ENCODE measurements at places on chromosomes 5 and 9.

- no peak for DNase-seq
These were observed 81.0 kb downstream of the SHB start for GRCh38 chr9:37988041-37988440.

- no peak for DNase-seq
These were observed 281.5 kb upstream of the SLC24A2 start for GRCh38 chr9:20070336-20070735.

GRCh38 chr9:81592887-81593266, 96.5 kb downstream of the TLE1 start:
- DNase-seq = no peak

DNA sequence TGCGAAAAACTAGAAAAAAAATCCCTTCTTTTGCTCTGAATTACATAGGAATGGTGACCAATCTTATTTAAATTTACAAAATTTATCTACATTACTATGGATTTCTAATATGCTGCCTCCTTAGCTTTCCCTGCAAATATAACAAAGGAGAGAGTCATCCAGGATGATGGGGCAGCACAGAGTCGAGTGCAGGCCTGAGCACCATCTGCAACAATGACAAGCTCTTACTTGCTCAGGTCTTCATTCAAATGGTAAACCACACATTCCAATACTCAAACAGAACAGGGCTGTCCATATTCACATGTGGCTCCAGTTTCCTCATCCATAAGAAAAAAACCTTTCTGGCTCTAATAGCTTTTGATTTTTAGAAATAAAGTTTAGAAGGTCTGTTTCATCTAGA, 33.5 kb upstream of the ZNF354B start:
- DNase-seq = no peak

DNA sequence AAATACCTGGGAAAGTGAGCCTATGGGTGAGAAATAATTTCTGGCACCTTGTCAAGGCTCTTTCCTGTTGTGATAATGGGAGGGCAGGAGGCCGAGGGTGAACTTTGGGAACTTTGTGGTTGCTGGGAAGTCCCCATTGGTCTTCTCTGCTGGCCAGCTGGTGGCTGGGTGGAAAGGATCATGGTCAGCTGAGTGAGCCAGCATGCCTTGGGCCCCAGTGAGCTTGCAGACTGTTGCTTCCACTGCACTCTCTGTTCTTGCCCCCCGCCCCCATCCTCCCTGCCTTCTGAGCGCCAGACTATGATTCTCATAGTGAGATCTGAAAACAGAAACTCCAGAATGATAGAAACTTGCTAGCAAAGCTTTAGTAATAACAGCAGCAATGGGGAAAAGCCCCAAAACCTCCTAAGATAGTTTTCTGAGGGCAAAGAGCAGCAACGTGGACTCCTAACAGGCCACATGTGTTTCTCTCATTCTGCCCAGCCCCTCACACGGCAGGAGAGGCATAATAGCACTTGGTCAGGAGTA, 139.2 kb upstream of the SMARCA2 start:
- peak; percentile 90 for DNase-seq

DNA sequence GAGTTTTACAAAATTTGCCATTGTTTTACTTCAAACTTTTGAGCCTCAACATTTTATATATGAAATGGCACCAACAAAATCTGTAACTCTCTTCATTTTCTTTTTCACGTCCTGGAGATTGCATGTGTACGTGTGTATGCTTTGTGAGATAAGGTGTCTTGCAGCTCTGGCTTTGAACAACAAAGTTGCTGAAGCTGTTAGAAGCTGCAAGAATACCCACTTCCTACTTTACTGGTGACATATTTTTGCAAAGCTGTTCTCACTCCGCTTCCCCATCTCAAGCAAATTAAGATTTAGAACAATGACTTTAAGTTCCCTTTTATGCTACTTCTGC, 41.8 kb downstream of the FYB1 start:
- peak; percentile 75 for DNase-seq

DNA sequence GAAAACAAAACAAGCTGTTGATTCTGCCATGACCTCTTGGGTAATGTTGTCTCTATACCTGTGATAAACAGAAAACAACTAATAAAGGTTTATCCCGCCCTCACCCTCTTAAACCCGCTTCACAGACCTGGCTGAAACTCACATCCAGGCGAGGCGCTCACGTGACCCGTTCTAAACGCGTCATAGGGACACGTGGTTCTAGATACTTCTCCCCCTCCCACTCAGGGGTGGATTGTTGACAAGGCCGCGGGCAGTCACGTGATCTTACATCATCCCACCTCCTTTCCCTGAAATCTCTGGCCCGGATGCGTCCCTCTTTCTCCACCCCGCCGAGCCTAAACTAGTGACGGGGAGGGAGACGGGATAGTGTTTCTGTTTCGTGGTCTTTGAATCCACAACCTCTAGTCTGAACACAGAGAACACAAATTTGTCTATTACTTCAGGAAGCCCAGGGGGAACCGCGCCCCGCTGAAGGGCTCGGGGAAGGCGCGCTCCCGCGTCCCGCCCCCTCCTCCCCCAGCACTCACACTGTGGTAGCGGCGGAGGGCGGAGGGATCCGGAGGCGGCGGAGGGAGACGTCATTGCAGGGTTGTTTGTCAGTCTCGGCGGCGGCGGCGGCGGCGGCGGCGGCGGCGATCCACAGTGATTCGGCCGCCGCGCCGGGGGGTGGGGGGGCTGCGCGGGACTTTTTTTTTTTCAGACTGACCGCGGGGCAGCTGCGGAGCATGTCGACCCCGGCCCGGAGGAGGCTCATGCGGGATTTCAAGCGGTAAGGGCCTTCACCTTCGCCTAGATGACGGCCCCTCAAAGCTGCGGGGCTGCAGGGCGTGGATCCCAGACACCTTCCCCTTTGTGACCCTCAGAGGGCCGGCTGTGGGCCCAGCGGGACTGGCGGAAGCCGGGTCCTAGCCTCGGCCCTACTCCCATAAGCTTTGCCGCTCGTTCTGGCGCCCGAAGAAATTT, at the start of gene UBE2B:
Gene UBE2B (plus strand): TSS at position 699 of the 963 bp plus-strand sequence. CDS start 27 bp downstream, at position 726.
- peak; percentile 98 for DNase-seq

DNA sequence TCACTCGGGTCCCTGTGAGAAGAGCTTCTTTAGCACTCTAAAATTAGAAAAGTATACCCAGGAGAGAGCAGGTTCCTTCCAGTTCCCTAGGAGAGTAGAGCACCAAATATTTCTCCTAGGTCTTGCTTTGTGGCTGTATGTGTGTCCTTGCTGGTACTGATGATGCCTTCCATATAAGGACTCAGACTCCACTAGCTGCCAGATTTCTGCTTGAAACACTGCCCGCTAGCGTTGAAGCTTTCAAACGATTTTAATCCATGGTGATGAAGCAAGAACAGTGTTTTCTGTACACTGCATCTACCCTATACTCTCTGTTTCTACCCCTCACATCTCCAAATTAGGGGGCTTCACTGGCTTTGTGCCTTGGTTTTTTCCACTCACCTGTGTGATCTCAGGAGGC, 2.4 kb upstream of the SMC2 start:
- DNase-seq = peak; percentile 27
